A549 treated with CORT108297 at 1 μM for 4 hours (cell line): ENCODE measurements at places on chromosomes 12 and 14. TPM values are rescaled to one million over a fixed set of nuclear protein-coding genes. Genes with fewer than 3 reads are reported as not detected.

PMCH gene
- not detected in 5 replicates for total RNA-seq

SCN8A gene
- total RNA-seq = 1.3 to 2.1 TPM (median 1.6 TPM) in 5 replicates

SPX gene
- total RNA-seq = 1.9 to 2.9 TPM (median 2.5 TPM) in 5 replicates

ZNF385A gene
- total RNA-seq = 14.2 to 21.2 TPM (median 20.2 TPM) in 5 replicates

ARHGEF25 gene
- total RNA-seq = 4.8 to 6.9 TPM (median 6.3 TPM) in 5 replicates

TTC6 gene
- total RNA-seq = 0.13 to 0.58 TPM (median 0.32 TPM) in 5 replicates

MGP gene
- total RNA-seq = not detected in 5 replicates

HCAR2 gene
- total RNA-seq = 0.09 to 0.29 TPM (median 0.16 TPM) in 5 replicates

CRIP1 gene
- 1,711 to 1,965 TPM (median 1,885 TPM) in 5 replicates for total RNA-seq

PPP1R1A gene
- total RNA-seq = 0.07 to 0.18 TPM (median 0.09 TPM) in 5 replicates

TMEM30B gene
- total RNA-seq = 0.12 to 0.27 TPM (median 0.17 TPM) in 5 replicates

NXPH4 gene
- 4.1 to 6.2 TPM (median 5.4 TPM) in 5 replicates for total RNA-seq

IKBIP gene
- total RNA-seq = 64.8 to 83.7 TPM (median 69.6 TPM) in 5 replicates

ITGA5 gene
- 112 to 169 TPM (median 151 TPM) in 5 replicates for total RNA-seq

SSPN gene
- total RNA-seq = 0.42 to 0.55 TPM (median 0.53 TPM) in 5 replicates

RASAL1 gene
- total RNA-seq = 0.45 to 0.63 TPM (median 0.53 TPM) in 5 replicates

TRPV4 gene
- 0.06 to 0.15 TPM (median 0.08 TPM) in 5 replicates for total RNA-seq

RAB15 gene
- total RNA-seq = 17.4 to 19.6 TPM (median 18.2 TPM) in 5 replicates

EVL gene
- 20.1 to 25.3 TPM (median 23.0 TPM) in 5 replicates for total RNA-seq

SDR39U1 gene
- 42.4 to 55.2 TPM (median 51.6 TPM) in 5 replicates for total RNA-seq

COX8C gene
- total RNA-seq = not detected in 5 replicates

FAM181A gene
- total RNA-seq = not detected in 5 replicates

A2ML1 gene
- total RNA-seq = not detected in 5 replicates

PTPRO gene
- total RNA-seq = 0.02 to 0.09 TPM (median 0.05 TPM) in 4 of 5 replicates, not detected in the other

IFNG gene
- total RNA-seq = not detected in 5 replicates

SLC38A4 gene
- not detected in 5 replicates for total RNA-seq

SERPINA9 gene
- 0.08 TPM in 1 of 5 replicates, not detected in the others for total RNA-seq

WIF1 gene
- total RNA-seq = not detected in 5 replicates

INSM2 gene
- 0.02 to 0.08 TPM (median 0.07 TPM) in 3 of 5 replicates, not detected in the others for total RNA-seq

RNF212B gene
- not detected in 5 replicates for total RNA-seq

OAS3 gene
- 22.3 to 31.0 TPM (median 27.9 TPM) in 5 replicates for total RNA-seq

MARCHF9 gene
- 6.3 to 8.4 TPM (median 7.9 TPM) in 5 replicates for total RNA-seq

NOS1 gene
- 0.46 to 0.69 TPM (median 0.62 TPM) in 5 replicates for total RNA-seq

CLEC2A gene
- total RNA-seq = not detected in 5 replicates

FOS gene
- total RNA-seq = 6.8 to 9.1 TPM (median 7.8 TPM) in 5 replicates

DPPA3 gene
- total RNA-seq = not detected in 5 replicates

RBP5 gene
- total RNA-seq = not detected in 5 replicates

MMAB gene
- total RNA-seq = 26.5 to 32.3 TPM (median 28.4 TPM) in 5 replicates

KCNMB4 gene
- total RNA-seq = 0.16 to 0.47 TPM (median 0.20 TPM) in 5 replicates

ABCC9 gene
- 0.01 to 0.02 TPM in 2 of 5 replicates, not detected in the others for total RNA-seq

ESRRB gene
- 0.17 to 0.38 TPM (median 0.23 TPM) in 5 replicates for total RNA-seq

KRT72 gene
- total RNA-seq = 0.05 TPM in 1 of 5 replicates, not detected in the others

SEL1L gene
- 15.7 to 26.5 TPM (median 22.9 TPM) in 5 replicates for total RNA-seq

RTL1 gene
- total RNA-seq = 0.26 to 0.31 TPM (median 0.30 TPM) in 5 replicates

NINJ2 gene
- total RNA-seq = 0.30 to 0.89 TPM (median 0.71 TPM) in 5 replicates

FOXN3 gene
- 3.7 to 6.1 TPM (median 5.5 TPM) in 5 replicates for total RNA-seq

LRFN5 gene
- total RNA-seq = not detected in 5 replicates

TC2N gene
- total RNA-seq = 0.54 to 0.70 TPM (median 0.64 TPM) in 5 replicates

TAS2R8 gene
- total RNA-seq = not detected in 5 replicates
